AML-193 (cell line): ENCODE measurements at places on chromosomes 3 and 15.
A peak's percentile ranks its signal among the peaks of the same experiment; 100 is the strongest.

GRCh38 chr15:97941572-97941971 lies 18.9 kb upstream of the ARRDC4 start:
- DNase-seq = no peak

DNA sequence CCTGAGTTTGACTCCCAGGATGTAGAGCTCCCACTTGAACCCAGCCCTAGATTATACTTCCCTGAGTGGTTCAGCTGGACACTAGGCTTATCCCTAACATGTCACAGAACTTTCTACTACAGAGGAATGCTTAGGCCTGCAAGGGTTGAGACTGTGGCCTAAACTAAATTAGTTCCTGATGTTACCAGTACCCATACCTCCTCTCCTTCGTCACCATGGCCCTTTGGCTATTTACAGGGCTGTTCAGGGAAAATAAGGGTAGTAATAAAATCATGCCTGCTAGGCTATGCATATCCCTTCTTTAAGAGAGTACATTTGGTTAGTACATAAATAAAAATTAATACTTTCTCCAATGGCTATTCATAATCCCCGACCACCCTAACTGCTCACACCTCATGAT lies 356.4 kb upstream of the RASGRP1 start:
- no peak for DNase-seq

- no peak for DNase-seq
These were observed 48.7 kb downstream of the BFSP2 start for GRCh38 chr3:133448478-133449122.

DNA sequence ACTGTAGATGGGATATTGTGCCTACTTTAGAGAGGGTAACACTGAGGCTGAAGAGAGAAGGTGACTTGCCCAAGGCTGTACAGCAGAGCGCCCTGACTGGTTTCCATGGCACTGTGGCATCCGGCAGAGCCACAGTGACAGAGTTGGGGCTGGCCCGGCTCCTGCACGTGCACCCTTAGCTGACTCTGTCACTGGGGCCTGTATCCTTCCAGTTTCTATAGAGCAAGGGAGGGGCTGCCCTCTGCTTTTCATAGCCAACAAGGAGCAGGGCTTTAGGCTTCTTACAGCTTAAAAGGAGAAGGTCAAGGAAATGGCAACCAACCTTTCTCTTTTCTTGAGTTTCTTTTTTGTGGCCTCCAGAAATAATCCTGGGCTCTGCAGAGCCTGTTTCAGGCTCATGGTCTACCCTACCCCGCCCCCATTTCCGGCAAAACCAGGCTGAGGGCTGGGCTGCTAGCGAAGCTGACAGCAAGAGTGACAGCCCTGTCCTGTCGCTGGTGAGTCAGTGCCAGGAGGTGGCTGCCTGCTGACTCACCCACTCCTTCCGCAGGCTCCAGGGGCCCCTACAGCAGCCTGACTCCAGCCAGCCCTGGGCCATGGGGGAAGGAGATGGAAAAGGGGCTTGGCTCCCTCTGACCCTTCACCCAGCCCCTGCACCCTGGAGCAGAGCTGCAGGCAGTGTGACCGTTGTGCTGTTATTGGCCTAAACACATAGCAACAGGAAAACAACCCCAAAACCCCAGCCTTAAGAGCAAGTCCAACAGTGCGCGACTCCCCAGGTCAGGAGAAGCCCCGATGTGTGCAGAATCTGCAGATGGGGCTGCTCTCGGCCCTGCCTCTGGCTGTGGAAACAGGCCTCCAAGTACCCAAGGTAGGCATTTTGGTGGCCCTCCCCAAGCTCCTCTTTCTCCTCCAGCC lies 29.8 kb downstream of the SLC6A6 start:
- DNase-seq = peak; percentile 96

DNA sequence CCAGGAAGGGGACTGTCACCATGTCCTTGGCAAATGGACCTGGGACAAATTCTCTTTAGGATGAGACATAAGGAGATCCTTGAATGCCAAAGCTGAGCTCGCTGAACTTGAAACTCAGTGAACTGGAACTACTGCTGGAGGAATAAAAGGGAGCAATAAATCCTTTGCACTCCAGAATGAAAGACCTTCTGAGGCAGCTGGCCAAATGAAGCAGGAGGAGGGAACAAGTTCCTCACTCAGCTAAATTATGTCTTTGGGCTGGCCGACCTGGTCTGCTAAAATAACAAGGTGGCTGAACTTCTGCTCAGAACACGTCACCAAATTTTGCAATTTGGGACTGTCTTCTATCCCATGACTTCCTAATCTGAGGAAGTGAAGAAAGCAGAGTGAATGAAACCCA lies 314.7 kb downstream of the LPP start:
- DNase-seq = no peak

DNA sequence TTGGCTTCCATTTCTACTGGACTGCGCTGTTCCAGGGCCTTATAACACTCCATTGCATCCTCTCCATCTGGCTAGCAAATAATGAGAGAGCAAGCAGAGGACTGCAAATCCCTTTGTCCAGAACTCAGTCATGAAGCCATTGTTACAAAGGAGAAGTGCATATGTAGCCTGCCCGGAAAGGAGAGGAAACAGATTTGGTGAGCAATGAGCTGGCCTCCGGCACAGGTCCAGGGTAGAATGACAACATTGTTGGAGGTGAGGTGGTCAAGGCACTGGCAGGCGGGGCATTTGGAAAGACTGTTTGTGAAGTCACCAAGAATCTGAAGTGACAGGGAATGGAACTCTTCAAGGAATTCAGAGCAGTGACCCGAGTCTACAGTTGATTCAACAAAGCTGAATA lies 25.0 kb upstream of the ATP1B3 start:
- no peak for DNase-seq

DNA sequence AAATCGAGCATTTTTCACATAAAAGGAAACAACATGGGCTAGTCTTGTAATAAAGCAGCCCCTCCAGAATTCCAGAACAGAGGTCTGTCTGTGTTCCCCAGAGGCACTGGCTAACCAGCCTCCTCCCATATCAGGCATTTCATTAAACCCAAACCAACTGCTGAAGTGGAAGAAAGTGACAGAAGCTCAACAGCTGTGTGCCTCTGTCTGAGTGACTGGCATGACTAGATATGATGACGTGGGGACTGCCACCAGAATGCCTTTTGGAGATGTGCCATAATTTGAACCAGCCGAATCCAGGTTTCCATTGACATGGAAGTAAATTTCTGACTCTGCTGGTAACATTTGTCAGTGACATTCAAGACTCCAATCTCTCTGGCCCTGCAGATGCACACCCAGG lies 8.7 kb downstream of the LIMD1 start:
- no peak for DNase-seq

DNA sequence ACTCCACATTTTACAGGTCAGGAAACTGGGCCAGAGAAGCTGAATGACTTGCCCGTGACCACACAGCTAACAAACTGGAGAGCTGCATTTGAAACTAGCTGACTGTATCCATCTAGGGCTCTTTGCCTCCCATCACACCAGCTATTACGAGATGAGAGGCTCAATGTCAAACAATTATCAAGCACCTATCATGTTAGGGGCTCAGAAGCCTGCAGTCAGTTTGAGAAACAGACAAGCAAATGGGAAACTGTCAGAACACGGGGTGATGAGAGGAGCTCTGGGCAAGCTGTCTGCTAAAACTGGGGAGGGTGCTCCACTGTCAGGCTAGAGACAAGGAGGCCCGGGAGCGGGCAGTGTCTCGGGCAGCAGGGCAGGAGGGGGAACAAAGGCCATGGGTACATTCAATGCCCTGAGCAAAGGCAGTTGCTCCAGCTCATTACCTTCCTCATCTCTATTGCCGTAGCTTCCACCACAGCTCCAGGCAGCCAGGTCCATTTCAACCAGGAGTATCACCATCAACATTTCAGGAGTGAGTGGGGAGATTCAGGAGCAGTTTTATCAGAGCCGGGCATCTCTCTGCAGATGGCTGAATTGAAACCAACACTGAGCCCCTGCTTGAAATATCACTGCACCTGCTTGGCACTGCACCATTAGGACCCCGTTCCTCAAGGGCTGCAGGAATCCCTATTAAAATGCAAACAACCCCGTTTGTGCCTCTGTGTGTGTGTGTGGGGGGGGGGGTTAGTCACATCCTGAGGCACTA lies 122.6 kb downstream of the RAB11A start:
- DNase-seq = no peak

DNA sequence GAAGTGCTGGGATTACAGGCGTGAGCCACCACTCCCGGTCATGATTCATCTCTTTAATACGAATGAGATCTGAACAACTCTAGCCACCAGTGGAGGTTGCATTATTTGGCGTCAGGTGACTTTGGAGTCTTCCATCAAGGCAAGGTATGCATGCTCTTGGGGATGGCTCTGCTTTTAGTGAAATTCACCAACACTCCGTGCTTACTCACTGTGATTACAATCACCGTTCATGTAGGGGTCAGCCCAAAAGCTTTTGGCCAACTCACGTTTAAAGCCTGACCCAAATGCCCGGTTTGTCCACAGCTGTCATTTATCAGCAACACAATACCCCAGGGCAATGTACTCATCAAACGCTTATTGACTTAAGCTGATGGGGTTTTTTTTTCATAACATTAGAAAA lies 155.4 kb downstream of the PDZRN3 start:
- DNase-seq = no peak
